ENCODE measurements at places on chromosomes 6 and 20.
A peak's percentile ranks its signal among the peaks of the same experiment; 100 is the strongest.

GRCh38 chr6:156933201-156934068 is 156.3 kb downstream of the ARID1B start:
- DNase-seq: no peak

- peak; percentile 75 for DNase-seq
These were observed at the start of gene PPT2 for GRCh38 chr6:32153564-32154513. TSS of gene PPT2 (plus strand) at chr6:32154141. CDS start at chr6:32154595, 454 bp downstream.

DNA sequence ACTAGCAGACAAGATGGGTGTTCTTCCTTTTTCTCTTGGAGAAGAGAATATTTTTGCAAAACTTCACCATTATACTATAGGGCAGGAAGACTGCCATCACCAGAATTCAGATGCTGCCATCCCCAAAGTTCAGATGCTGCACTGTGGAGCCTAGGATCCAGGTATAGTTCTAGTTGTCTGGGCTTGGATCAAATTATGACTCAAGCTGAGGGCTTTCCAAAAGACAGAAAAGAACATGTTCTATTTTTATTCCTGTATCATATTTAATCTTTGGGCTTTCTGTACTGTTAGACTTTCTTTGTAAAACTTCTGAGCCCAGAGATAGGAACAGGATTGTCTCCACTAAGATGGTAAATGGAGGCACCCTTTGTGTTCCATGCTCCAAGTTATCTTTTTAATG is 22.0 kb downstream of the FAM83B start:
- DNase-seq: no peak

GRCh38 chr20:34069341-34070078 is 42.5 kb downstream of the EIF2S2 start:
- no peak for DNase-seq

DNA sequence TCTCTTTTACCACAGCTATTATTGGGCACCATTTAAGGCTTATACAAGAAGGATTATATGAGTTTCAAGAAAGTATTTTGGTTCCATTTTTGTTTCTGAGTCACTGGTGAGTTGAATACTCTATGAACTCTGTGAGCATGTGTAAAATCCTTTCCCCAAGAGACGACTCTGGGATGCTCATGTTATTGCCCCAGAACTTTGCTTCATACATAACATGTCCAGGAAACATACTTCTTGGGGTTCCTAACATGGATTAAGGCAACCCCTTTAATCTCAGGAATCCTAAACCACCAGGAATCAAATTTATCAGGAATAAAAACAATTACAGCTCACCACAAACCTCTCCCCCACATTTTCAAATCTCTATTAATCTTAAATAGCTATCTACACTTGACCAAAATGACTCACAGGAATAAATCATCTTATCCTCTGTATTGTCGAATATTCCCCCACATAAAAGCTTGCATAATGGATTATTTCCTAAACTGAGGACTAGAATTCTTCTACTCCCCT is 117.5 kb upstream of the COL21A1 start:
- DNase-seq: no peak

DNA sequence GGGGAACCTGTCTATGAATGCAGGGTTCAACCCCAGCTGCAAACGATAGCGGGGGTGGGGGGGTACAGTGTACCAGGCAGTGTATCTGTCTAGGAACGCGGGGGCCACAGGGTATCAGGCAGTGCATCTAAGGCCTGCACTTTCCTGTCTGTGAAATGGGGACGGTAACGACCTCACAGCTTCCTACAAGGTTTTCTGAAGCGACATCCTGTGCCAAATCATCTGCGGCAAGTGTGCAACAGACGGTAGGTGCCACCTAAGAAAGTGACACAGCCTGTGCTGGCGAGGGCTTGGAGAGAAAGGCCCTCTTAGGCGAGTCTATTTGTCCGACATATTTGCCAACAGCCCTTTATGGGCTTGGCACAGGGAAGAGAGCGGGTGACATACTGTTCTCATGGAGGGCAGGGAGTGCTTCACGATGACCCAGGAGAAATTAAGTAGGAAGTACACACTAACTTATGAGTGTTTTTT is 3.8 kb downstream of the DIDO1 start:
- DNase-seq: no peak

GRCh38 chr20:62053465-62054196 is 12.1 kb downstream of the TAF4 start:
- no peak for DNase-seq

DNA sequence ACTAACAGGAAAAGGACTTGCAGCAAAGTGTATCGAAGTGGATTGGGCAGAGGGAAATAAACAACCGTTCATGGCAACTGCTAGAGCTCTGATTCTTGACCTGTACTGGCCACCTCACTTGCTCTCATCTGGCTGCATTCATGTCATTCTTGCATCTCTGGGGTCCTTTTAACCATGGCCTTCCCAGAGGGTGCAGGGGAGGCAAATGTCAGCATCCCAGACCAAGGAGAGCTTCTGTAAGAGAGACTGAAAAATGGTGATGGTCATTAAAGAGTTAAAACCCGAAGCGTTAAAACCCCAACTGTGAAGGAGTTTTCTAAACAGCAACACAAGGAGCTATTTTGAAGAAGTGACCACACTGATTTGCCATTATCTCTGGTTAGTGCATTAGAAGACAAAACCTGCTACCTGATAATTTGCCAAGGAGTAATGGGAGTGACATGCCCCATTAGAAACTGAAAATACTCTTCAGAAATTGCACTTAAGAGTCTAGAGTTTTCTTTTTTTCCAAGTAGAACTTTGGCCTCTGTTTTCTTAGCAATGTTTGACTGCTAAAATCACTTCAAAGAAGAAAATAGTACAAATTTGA is 62.4 kb downstream of the APCDD1L start:
- no peak for DNase-seq

GRCh38 chr6:156701966-156702365 is 75.2 kb upstream of the ARID1B start:
- no peak for DNase-seq

DNA sequence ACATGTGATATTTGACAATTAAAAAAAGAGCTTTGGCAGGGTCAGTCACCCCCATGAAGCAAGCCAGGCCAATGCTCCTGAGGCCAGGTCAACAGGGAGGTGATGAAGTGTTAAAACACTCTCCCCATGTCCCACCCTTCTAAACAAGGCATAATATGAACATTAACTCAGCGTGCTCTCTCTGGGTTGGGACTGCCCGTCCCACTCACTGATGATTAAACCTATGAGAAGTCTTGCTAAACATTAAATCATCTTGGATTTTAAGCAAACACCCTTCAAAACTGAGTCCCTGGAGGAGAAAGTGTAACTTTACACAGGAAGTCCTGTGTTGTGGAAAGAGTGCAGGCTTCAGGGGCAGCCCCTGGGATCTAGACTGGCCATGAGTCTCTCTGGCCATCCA is 558.5 kb downstream of the CD83 start:
- no peak for DNase-seq

- no peak for DNase-seq
These were observed 17.4 kb upstream of the GFOD1 start for GRCh38 chr6:13504611-13505344.

DNA sequence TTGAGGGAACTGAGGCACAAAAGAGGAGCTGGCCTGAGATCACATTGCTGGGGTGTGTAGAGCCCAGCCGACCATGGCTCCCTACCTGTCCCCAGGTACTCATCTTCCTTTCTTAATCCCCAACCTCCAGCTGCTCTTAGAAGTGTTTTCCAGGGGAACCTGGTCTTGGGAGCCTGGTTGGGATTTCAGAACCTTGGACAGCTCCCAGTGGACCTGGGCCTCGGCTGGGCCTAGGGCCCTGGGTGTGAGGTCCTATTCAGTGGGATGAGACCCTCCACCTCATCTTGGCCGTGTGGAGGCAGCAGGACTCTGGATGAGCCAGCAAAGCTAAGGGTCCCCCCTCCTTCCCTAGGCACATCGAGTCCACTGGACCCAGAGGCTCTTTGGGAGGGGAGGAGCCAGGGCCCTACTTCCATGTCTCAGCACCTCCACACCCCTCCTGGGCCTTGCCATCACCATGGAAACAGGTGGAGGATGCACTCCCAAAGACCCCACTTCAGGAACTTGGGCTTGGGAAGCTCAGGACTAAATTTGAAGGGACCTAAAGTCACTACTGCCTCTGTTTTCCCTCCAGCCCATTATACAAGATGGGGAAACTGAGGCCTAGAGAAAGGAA is 38.5 kb downstream of the DLGAP4 start:
- DNase-seq: no peak

DNA sequence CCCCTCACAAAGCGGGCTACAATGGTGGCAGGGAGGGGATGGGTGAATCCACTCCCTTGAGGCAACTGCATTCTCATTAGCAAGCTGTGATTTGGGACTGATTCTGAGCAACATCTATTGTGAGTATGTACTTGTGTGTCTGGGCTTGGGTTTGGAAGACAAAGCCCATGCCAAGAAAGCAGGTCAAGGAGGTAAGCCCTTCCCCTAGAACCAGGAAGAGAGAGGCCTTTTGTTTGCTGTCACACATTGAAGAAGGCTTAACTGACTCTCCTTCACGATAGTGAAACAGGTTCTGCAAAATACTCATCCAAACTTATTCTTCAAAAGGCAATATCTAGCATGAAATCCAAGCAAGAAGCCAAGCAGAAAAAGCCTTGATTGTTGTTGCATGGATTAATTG is 403.1 kb upstream of the ID4 start:
- no peak for DNase-seq

GRCh38 chr6:113351173-113351834 is 505.8 kb upstream of the MARCKS start:
- DNase-seq: no peak

DNA sequence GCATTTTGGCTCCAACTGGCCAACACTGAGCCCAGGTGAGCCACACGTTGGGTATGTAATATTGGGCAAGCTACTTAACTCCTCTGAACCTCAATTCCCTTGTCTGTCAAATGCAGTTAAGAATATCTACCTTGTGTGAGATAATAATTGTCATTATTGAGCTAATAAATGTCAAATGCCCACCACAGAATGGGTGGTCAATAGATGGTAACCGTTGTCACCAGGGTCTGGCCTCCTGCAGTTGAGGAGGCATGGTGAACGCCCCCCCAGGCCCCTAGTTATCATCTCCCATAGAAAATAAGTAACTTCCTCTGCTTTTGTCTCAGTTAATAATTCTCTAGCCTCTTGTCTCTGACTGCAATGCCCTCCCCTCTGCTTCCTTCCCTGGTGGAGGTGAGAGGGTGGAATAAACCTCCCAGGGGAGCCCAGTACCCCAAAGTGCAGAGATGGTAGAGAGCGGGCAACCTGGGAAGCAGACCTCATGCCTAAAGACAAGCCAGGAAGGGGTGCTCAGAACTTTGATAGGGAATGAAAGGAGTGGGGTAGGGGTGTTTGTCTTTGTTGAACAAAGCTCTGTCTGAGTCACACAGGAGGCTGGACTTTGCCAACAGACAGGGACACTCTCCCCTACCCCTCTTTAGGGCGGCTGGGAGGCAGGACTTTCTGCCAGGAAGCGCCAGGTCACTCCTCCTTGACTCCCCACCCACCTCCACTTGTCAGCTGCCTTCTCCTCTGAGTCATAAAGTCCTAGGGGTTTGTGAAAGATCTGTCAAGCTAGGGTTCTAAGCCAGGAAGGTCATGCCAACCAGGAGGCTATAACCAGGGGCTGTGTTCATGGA is 1.3 kb upstream of the UNC5CL start:
- no peak for DNase-seq

GRCh38 chr6:32980488-32981038 is 12.2 kb downstream of the BRD2 start:
- DNase-seq: no peak

DNA sequence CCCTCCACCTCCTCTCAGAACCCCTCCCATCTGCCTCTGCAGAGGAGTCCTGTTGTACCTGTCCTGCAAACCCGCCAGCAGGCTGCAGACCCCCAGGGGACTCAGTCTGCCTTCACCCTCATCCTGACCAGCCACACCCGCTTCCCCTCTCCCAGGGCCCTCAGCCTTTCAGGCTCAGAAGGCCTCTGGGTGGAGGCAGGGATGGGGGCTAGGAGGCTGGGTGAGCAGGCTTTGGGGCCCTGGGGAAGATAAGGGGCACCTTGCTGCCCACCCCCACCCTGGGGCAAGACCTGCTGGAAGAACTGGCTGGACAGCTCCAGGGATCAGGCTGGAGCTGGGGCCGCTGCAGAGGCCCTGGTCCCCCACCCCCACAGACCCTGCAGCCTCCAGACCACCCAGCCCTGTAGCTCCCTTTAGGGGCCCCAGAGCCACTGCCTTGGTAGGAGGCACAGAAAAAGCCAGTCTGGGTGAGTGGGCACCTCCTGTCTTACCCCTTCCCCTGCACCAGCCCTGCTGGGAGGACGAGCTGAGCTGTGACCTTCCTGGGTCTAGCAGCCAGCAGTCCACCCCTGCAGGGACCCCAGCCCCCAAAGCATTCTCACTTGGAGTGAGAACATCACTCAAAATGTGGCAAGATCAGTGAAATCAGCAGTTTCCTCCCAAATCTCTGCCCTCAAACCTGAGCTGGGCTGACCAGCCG is 5.2 kb downstream of the TEAD3 start:
- DNase-seq: no peak

GRCh38 chr6:90595854-90596253 is 9.0 kb upstream of the MAP3K7 start:
- DNase-seq: no peak

DNA sequence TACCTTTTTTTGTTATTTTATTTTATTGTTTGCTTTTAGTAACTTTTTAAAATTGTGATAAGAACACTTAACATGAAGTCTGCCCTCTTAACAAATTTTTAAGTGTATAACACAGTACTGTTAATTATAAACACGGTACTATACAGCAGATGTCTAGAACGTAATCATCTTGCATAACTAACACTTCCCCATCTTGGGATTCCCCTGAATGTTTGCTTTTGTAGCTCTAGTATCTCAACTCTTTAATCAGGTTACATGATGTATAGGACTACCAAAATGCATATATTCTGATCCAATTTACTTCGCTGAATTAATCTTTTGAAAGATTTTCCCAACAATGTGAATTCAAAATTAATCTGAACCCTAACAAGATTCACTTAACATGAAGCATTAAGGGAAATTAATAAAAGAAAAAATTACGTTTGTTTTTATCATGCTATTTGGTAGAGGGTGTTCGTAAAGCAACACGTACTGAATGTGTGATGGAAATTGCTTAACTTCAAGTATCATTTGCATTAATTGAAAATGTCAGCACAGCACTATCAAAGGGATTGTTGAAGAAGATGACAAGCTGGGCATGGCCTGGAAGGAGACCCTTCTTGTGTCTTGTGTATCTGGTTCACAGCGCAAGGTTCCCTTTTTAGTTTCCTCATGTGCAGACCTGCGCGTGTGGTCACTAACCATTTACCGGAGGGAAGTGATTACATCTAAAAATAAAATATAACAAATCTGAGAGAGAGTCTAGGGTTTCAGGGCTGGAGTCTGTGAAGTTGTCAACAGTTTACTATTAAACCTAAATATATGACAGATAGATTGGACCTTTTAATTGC is 15.2 kb downstream of the COL19A1 start:
- DNase-seq: no peak

- no peak for DNase-seq
These were observed 67.3 kb upstream of the ZNF217 start for GRCh38 chr20:53660947-53661381.

All from stimulated activated CD4-positive, alpha-beta T cell treated with anti-CD3 and anti-CD28 coated beads, Interleukin-1b, Interleukin-23, amount 100 ng/mL, for 24 hours (primary cell).